ENCODE measurements at places on chromosomes 6 and 20. TPM values are rescaled to one million over a fixed set of nuclear protein-coding genes. Genes with fewer than 3 reads are reported as not detected.
A peak's percentile ranks its signal among the peaks of the same experiment; 100 is the strongest.

CUTA gene
- 146 TPM for total RNA-seq

GRCh38 chr6:166775180-166775922, 148.3 kb upstream of the RPS6KA2 start:
- no peak for DNase-seq

GRCh38 chr6:70811788-70812187, 144.1 kb downstream of the SMAP1 start:
- no peak for DNase-seq

CPXM1 gene
- 7.1 TPM for total RNA-seq

DNA sequence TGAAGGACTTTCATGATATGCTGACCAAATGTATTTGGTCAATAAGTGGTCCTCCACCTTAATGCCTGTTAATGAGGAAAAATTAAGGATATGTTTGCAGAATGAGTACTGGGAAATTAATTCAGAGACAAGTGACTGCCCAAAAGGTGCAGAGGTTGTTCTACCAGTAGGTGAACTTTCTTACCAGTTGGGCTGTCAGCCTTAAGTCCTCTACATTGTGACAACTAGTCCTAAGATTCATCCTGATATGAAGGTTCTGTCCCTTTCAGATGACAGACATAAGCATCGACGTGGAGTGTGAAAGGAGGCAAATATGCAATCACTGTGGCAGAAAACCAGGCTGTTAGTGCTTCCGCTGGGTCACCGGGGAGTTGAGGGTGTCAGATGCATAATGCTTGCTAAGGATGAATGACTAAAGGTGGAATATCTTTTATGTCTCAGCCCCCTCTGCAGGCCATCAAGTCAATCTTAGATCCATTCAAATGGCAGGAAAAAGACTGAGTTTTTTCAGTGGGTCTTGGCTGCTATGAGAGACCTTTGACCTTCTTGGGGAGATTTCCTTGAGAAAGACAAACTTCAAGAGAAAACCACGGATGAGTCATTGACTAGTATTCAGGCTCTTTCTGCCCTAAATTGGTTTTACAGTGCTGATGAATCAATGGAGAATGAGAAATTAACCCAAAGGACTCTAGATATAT, 226.0 kb downstream of the TPBG start:
- DNase-seq, result no peak

- no peak for DNase-seq
Measured at GRCh38 chr6:24614043-24614420, 32.0 kb downstream of the KIAA0319 start.

ARMH2 gene
- not detected for total RNA-seq

DNA sequence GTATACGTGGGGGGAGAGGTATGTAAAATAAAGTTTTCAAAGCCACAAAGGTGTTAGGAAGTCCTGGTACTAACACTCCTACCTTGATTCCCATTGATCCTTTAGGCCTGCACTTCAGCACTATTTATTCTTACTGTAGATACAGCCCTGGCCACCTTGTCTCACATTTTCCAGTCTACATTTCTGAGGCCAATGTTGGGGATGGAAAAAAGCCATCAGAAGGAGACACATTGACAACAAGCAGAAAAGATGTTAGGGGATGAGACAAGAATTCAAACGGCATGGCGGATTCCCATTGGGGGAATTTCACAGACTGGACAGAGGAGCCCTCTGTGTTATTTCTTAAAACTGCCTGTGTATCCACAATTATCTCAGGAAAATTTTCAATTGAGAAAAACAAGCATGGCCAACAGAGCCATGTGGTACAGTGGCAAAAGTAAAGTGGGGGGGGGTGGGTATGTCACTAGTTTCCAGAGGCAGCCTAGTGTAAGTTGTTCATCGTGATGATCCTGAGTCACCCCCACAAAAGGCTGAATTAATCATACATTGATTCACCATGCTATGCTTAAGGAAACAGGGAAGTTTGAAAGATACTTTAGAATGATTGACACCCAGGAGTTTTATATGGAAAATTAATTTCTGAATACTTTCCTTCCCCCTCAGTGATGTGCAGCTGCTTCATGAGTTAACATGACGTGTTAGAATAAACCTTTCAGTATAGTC, 40.5 kb downstream of the RREB1 start:
- DNase-seq, result no peak

GRCh38 chr20:1269235-1269634, 3.1 kb downstream of the SNPH start:
- no peak for DNase-seq

MOXD1 gene
- 2.4 TPM for total RNA-seq

SLC4A11 gene
- total RNA-seq, result 0.31 TPM

GGTLC1 gene
- not detected for total RNA-seq

- peak; percentile 46 for DNase-seq
Measured at GRCh38 chr6:43952746-43953145, 174.5 kb downstream of the MRPL14 start.

CLVS2 gene
- total RNA-seq, result 0.92 TPM

GRCh38 chr6:138986578-138986977, 1.5 kb downstream of the REPS1 start:
- DNase-seq, result no peak

CDH22 gene
- 0.19 TPM for total RNA-seq

DNA sequence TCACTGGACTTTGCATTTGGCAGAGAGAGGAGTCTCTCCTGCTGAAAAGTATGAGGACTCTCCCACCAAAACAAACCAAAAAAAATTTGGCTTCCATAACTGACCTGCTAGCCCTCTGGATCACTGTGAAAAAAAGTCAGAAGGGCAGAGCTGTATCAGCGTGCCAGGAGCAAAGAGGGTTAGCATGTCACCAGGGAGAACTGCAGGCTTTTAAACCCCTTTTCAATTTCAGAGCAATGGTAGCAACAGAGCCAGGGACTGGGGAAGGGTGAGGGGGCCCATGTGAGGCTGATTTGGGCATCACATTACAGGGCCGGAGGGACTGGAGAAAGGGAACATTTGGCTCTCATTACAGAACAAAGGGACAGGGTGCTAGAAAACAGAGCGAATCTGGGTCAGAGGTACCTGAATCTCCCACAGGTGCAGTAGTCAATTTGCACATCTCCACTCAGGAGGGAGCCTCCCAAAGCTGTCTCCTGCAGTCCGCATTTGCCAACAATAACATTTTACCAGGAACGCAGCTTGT, 185.7 kb upstream of the EYA4 start:
- no peak for DNase-seq

MATN4 gene
- 0.17 TPM for total RNA-seq
